ENCODE measurements at places on chromosomes 16 and 17.

DNA sequence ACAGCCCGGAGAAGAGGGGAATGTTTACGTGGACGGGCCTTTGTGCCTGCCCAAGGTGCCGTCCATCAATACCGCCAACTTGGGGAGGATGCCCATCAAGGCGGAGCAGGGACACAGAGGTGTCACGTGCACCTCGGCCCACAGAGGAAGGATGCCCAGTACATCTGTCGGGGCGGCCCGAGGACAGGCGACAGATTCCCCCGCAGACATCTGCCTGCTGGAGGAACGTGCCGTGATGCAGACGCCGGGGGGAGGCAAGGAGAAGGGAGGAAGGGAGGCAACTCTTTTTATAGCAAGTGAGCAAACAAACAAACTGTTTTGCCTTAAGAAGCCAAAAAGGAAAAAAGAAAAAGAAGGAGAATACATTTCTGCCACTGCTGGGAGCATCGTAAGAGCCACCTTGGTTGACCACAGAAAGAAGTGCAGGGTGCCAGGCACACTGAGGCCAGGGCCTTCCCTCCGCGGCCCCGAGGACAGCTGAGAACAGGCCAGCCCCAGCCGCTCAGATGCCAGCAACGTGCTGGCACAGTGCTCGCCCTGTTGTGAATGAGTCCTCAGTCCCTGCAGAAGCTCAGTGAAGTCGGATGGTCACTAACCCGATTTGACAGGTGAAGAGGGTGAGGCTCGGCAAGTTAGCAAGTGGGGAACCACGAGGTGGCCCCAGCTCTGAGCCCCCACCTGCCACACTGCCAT is 146.4 kb downstream of the RBFOX3 start:
- H3K4me3 ChIP-seq: no peak overlapping the region
- DNase-seq: no peak
- no peaks in the 10 kb centered on the region for H3K4me1 ChIP-seq
- H3K27me3 ChIP-seq: no peaks in the 10 kb centered on the region

DNA sequence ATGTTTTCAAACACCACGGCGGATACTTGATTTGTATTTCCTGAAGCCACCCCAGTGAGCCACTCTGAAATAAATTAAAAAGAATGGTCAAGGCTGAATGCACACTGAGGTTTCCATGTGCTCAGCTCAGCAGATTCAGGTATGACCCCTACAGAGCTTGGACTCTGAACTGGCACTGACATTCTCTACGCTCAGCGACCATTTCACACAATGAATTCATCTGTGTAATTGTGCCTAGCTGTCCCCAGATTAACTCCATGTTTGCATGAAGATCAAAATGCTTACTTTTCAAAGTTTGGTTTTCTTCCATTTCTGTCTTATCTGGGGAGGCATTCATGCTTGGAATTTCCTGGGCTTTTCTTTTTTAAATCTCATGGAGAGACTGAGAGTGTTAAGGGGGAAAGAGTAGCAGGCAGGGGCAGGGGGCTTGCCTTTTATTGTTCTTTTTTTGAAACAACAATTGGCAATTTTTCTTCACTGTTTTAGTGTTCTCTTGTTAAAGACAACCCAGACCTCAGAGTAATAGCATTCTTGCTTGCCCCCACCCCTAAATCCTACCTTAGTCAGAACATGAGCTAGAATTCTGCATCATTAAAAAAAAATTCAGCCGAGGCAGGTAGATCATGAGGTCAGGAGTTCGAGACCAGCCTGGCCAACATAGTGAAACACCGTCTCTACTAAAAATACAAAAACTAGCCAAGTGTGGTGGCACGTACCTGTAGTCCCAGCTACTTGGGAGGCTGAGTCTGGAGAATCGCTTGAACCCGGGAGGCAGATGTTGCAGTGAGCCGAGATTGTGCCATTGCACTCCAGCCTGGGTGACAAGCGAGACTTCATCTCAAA is 85.5 kb upstream of the HNF1B start:
- no peak overlapping the region for H3K4me3 ChIP-seq
- no peak for DNase-seq
- H3K27me3 ChIP-seq: no peaks in the 10 kb centered on the region
- no peak overlapping the region for H3K27ac ChIP-seq
- no peaks in the 10 kb centered on the region for H3K36me3 ChIP-seq
- H3K4me1 ChIP-seq: no peaks in the 10 kb centered on the region

GRCh38 chr17:44607836-44608690 is 48.2 kb upstream of the MEIOC start:
- DNase-seq: peak; percentile 79
- no peak overlapping the region for H3K4me3 ChIP-seq
- H3K27ac ChIP-seq: peak overlapping the region; percentile 29

- peaks cover 4% of the 10 kb centered on the region for H3K4me1 ChIP-seq
- DNase-seq: peak; percentile 74
- H3K4me3 ChIP-seq: peak overlapping the region; percentile 100
- H3K36me3 ChIP-seq: no peaks in the 10 kb centered on the region
- peak overlapping the region; percentile 85 for H3K27ac ChIP-seq
Observed at GRCh38 chr16:4272114-4272956, 488 bp downstream of the TFAP4 start.

GRCh38 chr16:72917051-72917450 is 130.9 kb downstream of the ZFHX3 start:
- no peaks in the 10 kb centered on the region for H3K27me3 ChIP-seq
- DNase-seq: no peak
- H3K27ac ChIP-seq: no peak overlapping the region
- no peaks in the 10 kb centered on the region for H3K36me3 ChIP-seq
- H3K4me3 ChIP-seq: no peak overlapping the region

GRCh38 chr17:10053782-10054540 is 144.4 kb downstream of the GAS7 start:
- no peak overlapping the region for H3K4me3 ChIP-seq
- H3K4me1 ChIP-seq: no peaks in the 10 kb centered on the region
- H3K27me3 ChIP-seq: no peaks in the 10 kb centered on the region
- no peak for DNase-seq

GRCh38 chr16:27547851-27548250 is 1.9 kb downstream of the GTF3C1 start:
- H3K4me1 ChIP-seq: peaks cover 10% of the 10 kb centered on the region
- no peak for DNase-seq
- no peak overlapping the region for H3K27ac ChIP-seq
- H3K27me3 ChIP-seq: no peaks in the 10 kb centered on the region

- H3K4me1 ChIP-seq: no peaks in the 10 kb centered on the region
- DNase-seq: no peak
- no peak overlapping the region for H3K4me3 ChIP-seq
- no peak overlapping the region for H3K27ac ChIP-seq
- H3K36me3 ChIP-seq: no peaks in the 10 kb centered on the region
- no peaks in the 10 kb centered on the region for H3K27me3 ChIP-seq
Observed at GRCh38 chr16:25614716-25615265, 77.0 kb upstream of the HS3ST4 start.

- no peaks in the 10 kb centered on the region for H3K27me3 ChIP-seq
- no peak overlapping the region for H3K27ac ChIP-seq
- peak; percentile 65 for DNase-seq
- H3K4me1 ChIP-seq: no peaks in the 10 kb centered on the region
- no peak overlapping the region for H3K4me3 ChIP-seq
- H3K36me3 ChIP-seq: no peaks in the 10 kb centered on the region
Observed at GRCh38 chr17:40862985-40863733, 3.9 kb downstream of the KRT12 start.

GRCh38 chr17:78322858-78323455 is 36.9 kb downstream of the SOCS3 start:
- no peaks in the 10 kb centered on the region for H3K36me3 ChIP-seq
- H3K4me3 ChIP-seq: no peak overlapping the region
- H3K4me1 ChIP-seq: peaks cover 25% of the 10 kb centered on the region

- peaks cover 3% of the 10 kb centered on the region for H3K36me3 ChIP-seq
- no peaks in the 10 kb centered on the region for H3K4me1 ChIP-seq
- no peak overlapping the region for H3K27ac ChIP-seq
- H3K27me3 ChIP-seq: no peaks in the 10 kb centered on the region
- no peak for DNase-seq
- no peak overlapping the region for H3K4me3 ChIP-seq
Observed at GRCh38 chr16:67606632-67607031, 38.3 kb upstream of the CARMIL2 start.

DNA sequence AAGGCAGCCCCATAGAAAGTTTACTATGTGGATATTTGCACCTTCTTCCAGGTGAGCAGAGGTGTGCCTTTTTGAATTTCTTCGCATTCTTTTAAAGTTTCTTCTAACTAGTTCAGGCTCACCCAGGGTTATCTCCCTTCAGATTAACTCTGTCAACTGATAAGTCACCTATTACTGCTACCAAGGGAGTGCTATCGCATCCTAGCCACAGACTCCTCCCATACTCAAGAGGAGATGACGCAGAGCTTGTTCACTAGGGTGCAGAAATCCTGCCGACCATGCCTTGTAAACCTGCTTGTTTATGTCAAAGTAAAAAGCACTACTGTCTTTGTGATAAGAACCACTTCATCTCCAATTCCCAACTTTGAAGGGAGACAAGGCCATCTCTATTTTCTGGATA is 390.1 kb downstream of the RBFOX1 start:
- no peaks in the 10 kb centered on the region for H3K27me3 ChIP-seq
- no peak overlapping the region for H3K27ac ChIP-seq
- no peaks in the 10 kb centered on the region for H3K4me1 ChIP-seq
- no peaks in the 10 kb centered on the region for H3K36me3 ChIP-seq

GRCh38 chr16:29154088-29154487 is 169.2 kb downstream of the LAT start:
- H3K4me3 ChIP-seq: no peak overlapping the region
- no peak for DNase-seq
- H3K27me3 ChIP-seq: no peaks in the 10 kb centered on the region
- H3K4me1 ChIP-seq: peaks cover 8% of the 10 kb centered on the region

- DNase-seq: no peak
- no peak overlapping the region for H3K27ac ChIP-seq
- H3K4me3 ChIP-seq: no peak overlapping the region
- H3K36me3 ChIP-seq: no peaks in the 10 kb centered on the region
- peaks cover 24% of the 10 kb centered on the region for H3K27me3 ChIP-seq
Observed at GRCh38 chr17:42879596-42879985, 21.0 kb upstream of the G6PC1 start.

- H3K36me3 ChIP-seq: no peaks in the 10 kb centered on the region
- no peaks in the 10 kb centered on the region for H3K27me3 ChIP-seq
- no peaks in the 10 kb centered on the region for H3K4me1 ChIP-seq
- DNase-seq: peak; percentile 42
- no peak overlapping the region for H3K27ac ChIP-seq
Observed at GRCh38 chr17:27609611-27610303, 21.2 kb upstream of the LGALS9 start.

GRCh38 chr17:10797476-10798328 is 6.2 kb downstream of the TMEM238L start:
- H3K4me3 ChIP-seq: no peak overlapping the region
- H3K27ac ChIP-seq: no peak overlapping the region
- DNase-seq: no peak
- H3K36me3 ChIP-seq: no peaks in the 10 kb centered on the region
- no peaks in the 10 kb centered on the region for H3K27me3 ChIP-seq
- no peaks in the 10 kb centered on the region for H3K4me1 ChIP-seq

DNA sequence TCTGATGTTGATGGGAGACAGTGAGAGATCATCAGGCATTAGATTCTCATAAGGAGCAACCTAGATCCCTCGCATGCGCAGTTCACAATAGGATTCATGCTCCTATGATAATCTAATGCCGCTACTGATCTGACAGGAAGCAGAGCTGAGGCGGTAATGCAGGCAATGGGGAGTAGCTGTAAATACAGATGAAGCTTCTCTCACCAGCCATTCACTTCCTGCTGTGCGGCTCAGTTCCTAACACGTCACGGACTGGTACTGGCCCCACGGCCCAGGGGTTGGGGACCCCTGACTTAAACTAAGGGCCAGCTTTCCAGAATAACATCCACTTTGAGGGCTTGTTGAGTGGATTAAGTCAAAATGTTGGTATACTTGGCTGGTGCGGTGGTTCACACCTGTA is 2.6 kb upstream of the TMEM219 start:
- H3K36me3 ChIP-seq: no peaks in the 10 kb centered on the region
- H3K4me1 ChIP-seq: peaks cover 7% of the 10 kb centered on the region
- no peak overlapping the region for H3K27ac ChIP-seq
- DNase-seq: no peak

- H3K4me1 ChIP-seq: peaks cover 2% of the 10 kb centered on the region
- H3K36me3 ChIP-seq: no peaks in the 10 kb centered on the region
- peak overlapping the region; percentile 50 for H3K4me3 ChIP-seq
- peaks cover 39% of the 10 kb centered on the region for H3K27me3 ChIP-seq
- H3K27ac ChIP-seq: no peak overlapping the region
Observed at GRCh38 chr16:88783391-88784073, 1.5 kb downstream of the PIEZO1 start.

DNA sequence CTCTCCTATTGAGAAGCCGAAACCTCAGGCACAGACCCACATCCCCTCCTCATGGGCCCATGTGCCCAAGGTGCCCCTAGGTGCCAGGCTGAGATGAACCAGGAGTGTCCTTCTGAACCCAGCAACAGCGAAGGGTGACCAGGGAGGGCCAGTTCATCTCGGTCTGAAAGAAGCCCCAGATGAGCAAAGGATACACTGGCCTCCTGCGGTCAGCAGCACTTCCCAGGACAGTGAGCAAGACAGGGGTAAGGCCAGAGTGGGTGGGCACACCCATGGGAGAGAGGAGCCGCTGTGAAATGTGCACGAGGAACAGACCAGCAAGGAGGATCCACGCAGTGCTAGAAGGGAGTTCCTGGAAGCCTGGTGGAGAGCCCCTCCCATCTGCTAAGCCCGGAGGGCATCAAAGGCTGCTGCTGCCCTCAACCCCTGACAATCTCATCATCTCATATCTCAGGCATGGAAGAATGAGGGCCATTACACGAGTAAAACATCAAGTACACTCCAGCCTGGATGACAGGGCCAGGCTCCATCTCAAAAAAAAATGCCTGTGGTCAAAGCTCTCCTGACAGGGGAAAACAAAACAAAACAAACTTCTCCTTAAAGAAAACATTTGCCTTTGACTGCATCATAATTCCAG is 3.3 kb upstream of the HBZ start:
- peaks cover 60% of the 10 kb centered on the region for H3K27me3 ChIP-seq
- H3K36me3 ChIP-seq: no peaks in the 10 kb centered on the region
- no peak for DNase-seq
- no peaks in the 10 kb centered on the region for H3K4me1 ChIP-seq

GRCh38 chr17:64354824-64355535 is 35.7 kb downstream of the PECAM1 start:
- H3K4me3 ChIP-seq: no peak overlapping the region
- H3K27me3 ChIP-seq: no peaks in the 10 kb centered on the region
- no peak for DNase-seq
- H3K4me1 ChIP-seq: peaks cover 3% of the 10 kb centered on the region
- no peaks in the 10 kb centered on the region for H3K36me3 ChIP-seq

- H3K27me3 ChIP-seq: peaks cover 29% of the 10 kb centered on the region
- H3K36me3 ChIP-seq: no peaks in the 10 kb centered on the region
- peaks cover 19% of the 10 kb centered on the region for H3K4me1 ChIP-seq
Observed at GRCh38 chr16:81443688-81444447, 740 bp upstream of the CMIP start.

GRCh38 chr16:181565-182021 is 1.3 kb downstream of the HBQ1 start:
- no peaks in the 10 kb centered on the region for H3K36me3 ChIP-seq
- no peak overlapping the region for H3K27ac ChIP-seq
- H3K27me3 ChIP-seq: peaks cover 47% of the 10 kb centered on the region

GRCh38 chr17:29771546-29771945 is 148.8 kb upstream of the CORO6 start:
- DNase-seq: no peak
- H3K36me3 ChIP-seq: no peaks in the 10 kb centered on the region
- H3K4me1 ChIP-seq: peaks cover 9% of the 10 kb centered on the region
- H3K4me3 ChIP-seq: no peak overlapping the region
- H3K27me3 ChIP-seq: no peaks in the 10 kb centered on the region
